ENCODE measurements at places on chromosomes 5 and 9.

GRCh38 chr9:36855448-36856315, 178.4 kb downstream of the PAX5 start:
- peak; percentile 35 for DNase-seq

DNA sequence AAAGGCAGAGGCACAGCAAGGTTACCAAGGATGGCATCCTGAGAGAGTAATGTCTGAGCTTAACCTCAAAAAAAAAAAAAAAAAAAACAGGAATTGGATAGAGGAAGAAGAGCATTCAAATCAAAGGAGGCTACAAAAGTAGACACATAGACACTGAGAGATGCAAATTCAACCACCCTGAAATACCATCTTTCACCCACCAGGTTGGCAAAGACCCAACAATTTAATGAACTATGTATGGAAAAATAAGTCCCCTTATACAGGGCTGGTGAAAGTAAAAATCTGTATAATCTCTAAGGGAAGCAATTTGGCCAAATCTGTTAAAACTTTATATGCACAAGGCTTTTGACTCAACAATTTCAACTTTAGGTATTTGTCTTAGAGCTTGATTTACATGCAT, 4.9 kb downstream of the NADK2 start:
- no peak for DNase-seq

DNA sequence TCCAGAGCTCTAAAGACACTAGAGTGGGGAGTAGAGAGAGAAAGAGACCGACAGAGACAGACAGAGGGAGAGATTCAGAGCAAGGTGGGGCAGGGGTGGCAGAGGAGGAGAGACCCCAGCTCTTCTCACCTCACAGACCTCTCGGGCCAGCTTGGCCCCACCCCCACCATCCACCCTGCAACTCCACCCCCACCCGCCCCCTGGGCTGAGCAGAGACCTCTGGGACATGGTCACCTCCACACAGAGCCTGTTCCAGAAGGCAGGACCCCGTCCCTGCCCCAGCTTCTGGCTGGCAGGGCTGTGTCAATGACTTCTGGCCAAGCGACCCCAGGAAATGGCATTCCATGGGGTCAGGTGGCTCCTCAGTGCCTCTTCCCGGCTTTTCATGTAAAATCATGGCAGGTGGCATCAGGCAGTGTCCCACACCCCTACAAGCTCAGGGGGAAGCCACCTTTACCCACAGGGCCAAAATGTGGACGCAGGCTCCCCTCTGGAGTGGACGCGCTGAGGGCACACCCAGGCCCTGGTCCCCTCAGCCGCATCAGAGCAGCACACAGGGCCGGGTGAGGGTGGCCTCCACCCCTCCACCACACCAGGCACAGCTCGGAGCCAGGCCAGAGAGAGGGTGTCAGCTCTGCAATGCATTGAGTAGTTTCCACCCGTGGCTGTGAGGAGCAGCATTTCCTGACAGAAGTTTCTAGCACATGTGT, 131.2 kb upstream of the LPCAT1 start:
- no peak for DNase-seq

DNA sequence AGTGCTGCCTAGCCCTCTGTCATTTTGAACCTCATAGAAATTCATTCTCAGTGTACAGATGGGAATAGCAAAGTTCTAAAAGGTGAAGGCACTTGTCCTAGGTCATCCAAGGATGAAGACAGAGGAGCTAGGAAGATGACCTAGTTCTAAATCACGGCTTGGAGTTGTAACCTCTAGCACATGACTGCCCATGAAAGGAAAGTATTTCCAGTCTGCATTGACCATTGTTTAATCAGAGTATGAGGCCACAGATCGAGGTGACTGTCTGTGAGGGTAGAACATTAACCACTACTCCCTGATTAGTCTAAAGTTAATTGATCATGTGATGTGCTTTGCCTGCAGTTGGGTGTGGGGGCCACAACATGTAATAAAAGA, 674 bp upstream of the TNFSF15 start:
- no peak for DNase-seq

DNA sequence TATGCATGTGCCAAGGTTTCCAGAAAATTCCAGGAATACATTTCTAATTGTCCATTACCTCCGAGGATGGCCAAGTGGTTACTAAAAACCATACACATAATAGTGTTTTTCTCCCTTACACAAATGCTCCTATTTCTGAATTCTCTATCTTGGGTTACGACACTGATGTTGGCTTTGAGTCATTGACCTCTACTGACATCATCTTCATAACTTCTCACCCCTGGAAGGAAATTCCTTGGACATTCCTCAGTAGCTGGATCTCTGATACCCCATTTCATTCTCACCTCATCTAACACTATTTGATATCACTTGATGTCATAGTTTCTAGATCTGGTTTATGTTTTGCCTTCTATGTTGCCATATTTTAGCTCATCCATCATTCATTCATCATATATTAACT, 287.2 kb downstream of the CTNND2 start:
- DNase-seq = no peak

GRCh38 chr5:124420952-124421351, 325.5 kb downstream of the ZNF608 start:
- no peak for DNase-seq

DNA sequence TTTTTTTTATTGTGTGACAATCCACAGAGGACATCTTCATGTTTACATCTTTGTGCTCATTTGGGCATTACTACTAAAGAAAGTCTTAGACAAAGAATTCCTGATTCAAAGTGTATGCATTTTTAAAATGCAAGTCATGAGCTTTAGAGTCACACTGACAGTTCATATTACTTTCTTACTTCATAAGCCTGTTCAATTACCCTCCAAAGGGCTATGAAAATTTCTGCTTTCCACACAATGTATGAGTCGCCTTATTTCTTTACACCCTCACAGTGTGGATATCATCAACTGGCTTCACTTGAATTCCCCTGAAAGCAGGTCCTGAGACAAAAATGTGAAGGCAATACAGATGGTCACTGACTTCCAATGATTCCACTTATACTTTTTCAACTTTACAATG, 280.4 kb upstream of the PTGER4 start:
- DNase-seq = no peak

DNA sequence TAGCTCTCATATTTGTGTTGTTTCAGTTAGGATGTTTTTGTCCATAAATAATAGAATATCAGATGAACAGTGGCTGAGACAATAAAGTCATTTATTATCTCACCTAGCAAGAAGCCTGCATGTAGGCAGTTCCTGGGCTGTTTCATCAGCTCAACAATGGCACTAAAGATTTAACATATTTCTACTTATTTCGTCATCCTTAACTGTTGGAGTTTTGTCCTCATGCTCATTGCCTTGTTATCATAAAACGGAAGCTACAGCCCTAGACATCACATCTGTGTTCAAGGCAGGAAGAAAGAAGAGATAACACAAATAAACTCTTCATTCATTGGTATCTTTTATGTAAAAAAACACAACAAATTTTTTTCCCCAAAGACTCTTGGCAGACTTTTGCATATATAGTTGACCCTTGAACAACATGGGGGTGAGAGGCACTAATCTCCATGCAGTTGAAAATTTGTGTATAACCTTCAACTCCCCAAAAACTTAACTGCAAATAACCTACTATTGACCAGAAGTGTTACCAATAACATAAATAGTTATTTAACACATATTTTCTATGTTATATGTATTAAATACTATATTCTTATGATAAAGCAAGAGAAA, 277.2 kb upstream of the ADRA1B start:
- no peak for DNase-seq

- DNase-seq = no peak
Measured at GRCh38 chr9:95513711-95514110, 3.1 kb downstream of the PTCH1 start.

DNA sequence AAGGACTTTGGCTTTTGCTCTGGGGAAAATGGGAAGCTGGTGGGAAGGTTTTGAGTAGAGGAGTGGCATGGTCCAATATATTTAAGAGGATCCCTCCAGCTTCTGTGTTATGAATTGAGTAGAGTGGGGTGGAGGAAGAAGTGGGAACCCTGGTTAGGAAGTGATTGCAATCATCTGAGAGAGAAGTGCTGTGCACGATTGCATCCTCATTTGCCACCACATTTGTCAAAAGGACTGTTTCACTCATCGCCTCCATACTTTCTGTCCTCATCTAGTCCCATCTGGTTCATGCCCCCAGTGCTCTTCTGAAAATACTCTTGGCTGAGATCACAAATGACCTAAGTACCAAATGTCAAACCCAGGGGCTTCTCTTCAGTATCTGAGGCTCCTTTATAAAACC, 192.1 kb downstream of the RAB3C start:
- DNase-seq = no peak

GRCh38 chr9:133238851-133239532, 29.9 kb upstream of the OBP2B start:
- peak; percentile 55 for DNase-seq

- DNase-seq = no peak
Measured at GRCh38 chr5:6886866-6887265, 173.6 kb downstream of the TENT4A start.

- no peak for DNase-seq
Measured at GRCh38 chr5:132009706-132010405, 1.6 kb downstream of the ACSL6 start.

- DNase-seq = no peak
Measured at GRCh38 chr5:143972068-143972467, 160.1 kb downstream of the HMHB1 start.

DNA sequence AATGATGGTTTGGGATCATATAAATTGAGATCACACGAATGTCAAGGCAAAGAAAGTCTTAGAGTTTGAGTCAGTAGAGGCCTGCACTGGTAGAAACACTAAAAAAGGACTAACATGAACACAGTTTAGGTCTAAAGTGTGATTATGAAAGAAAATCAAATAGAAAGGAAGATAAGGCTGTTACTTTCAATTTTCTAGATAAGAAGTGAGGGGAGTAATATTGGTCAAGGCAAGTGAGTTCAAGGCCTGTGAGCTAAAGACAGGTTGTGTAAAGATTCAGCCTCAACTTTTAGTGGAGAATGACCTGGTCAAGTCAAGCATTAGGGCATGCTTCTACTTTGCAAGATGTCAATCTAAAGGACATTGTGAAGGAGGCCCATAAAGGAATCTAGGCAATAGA, 19.0 kb downstream of the VLDLR start:
- no peak for DNase-seq

GRCh38 chr5:446066-446882, 3.3 kb downstream of the EXOC3 start:
- no peak for DNase-seq

DNA sequence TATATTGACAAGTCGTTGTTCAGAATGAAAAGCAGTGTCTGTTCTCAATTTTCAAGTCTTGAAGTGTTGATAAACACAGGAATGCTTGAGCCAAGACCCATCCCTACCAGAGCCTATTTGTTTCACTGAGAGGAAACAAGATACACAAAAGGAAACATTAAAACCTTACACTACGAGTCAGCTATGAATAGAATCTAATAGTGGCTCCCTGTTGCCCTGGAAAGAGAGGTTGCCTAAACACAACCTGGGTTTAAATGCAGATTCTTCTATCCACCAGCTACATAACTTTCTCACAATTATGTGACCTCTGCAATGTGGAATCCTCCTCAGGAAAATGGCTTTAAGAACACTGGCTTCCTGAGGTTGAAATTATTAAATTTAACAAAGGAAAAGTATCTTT, 29.1 kb upstream of the BNC2 start:
- no peak for DNase-seq

DNA sequence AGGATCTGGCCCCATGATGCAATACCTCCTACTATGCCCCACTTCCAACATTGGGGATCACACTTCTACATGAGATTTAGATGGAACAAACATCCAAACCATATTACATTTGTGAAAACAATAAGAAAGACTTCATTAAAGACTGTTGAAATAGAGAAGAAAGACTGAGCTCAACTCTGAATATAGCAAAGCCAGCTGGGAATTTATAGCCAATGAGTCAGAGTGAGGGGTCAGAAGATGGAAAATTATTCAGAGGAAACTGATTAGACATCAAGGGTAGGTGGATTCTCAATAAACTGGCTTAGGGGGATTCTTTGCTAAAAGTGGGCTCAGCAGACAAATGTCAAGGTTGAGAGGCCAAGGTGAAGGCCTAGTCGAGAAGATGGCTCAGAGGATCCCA, 25.6 kb downstream of the BTF3 start:
- no peak for DNase-seq

GRCh38 chr9:72615931-72616330, 94.5 kb downstream of the TMC1 start:
- no peak for DNase-seq

DNA sequence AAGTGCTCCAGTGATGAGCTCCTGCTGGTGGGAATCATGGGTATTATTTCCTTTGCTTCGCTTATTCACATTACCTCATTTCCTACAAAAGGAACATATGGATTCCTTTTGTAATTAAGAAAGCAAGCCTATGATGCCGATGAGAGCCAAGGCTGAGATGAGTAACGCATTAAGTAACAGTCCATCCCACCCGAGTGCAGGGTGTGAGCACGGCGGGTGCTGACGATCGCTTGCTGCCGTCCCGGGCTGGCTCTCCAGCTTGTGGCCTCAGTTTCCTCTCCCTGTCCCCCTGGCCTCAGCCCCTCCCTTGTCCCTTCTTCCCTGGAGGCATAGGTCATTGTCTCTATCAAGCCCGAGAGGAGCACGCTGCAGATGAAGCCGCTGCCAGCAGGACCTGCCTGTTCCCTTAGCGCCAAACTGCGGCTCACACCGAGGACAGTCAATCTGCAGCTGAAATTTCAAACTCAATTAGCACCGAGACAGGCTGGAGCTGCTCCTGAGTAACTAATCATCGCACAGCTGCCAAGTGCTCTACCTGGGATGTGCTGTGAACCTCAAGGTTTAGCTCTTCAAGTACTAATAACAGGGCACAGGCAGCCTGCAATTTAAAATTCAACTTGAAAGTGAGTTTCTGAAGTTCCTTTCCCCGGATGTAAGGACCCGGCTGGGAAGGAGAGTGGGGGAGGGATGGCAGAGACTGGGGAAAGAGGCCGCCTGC, 115.2 kb upstream of the RAPGEF1 start:
- no peak for DNase-seq

DNA sequence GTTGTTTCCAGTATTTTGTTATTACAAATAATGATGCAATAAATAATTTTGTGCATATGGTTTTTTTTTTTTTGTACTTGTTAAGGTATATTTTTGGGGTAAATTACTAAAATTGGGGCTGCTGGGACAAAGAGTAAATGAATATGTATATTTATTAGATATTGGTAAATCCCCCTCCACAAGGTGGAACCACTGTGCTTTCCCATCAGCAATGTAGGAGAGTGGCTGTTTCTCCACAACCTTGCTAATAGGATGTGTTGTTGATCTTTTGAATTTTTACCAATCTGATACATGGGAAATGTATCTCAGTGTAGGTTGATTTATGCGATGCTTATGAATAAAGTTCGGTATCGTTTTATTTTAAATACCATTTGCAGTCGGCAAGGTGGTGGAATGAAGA, 118.1 kb downstream of the TRPM3 start:
- DNase-seq = no peak

DNA sequence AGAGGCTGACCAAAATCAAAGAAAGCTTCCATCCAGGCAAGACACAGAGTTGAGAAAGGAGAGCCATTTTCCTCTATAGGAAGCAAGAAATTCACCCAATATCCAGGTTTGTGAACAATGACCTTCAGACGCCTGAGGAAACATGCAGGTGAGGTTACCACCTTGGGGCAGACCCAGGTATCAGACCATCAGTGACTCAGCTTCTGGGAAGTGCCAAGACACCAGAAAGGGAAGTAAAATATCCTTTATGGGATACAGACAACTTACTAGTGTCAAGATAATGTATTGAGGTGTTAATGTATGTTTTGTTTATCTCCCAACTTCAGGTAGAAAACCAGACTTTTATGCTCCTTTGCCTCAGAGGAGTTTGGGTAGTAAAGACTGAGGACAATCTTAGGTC, 2.2 kb upstream of the DTWD2 start:
- no peak for DNase-seq

GRCh38 chr5:42270771-42271170, 152.5 kb upstream of the GHR start:
- DNase-seq = no peak

- DNase-seq = no peak
Measured at GRCh38 chr5:176778921-176779465, 31.4 kb upstream of the UNC5A start.

Data from progenitor cell of endocrine pancreas (in vitro differentiated cells).